Osteoblast (primary cell): ENCODE measurements at places on chromosomes 2 and 18. TPM values are rescaled to one million over a fixed set of nuclear protein-coding genes. Genes with fewer than 3 reads are reported as not detected.

CD207 gene
- not detected in 2 replicates for total RNA-seq

PLCL1 gene
- total RNA-seq: 3.2 and 4.0 TPM in 2 replicates

TLX2 gene
- total RNA-seq: under 0.01 and 0.36 TPM in 2 replicates

SERPINB12 gene
- not detected in 2 replicates for total RNA-seq

MYL1 gene
- not detected in 2 replicates for total RNA-seq

CIDEA gene
- total RNA-seq: not detected in 2 replicates

AQP12B gene
- total RNA-seq: not detected in 2 replicates

TCF7L1 gene
- total RNA-seq: 2.5 and 2.7 TPM in 2 replicates

PRLH gene
- total RNA-seq: not detected in 2 replicates

GRCh38 chr18:78540636-78541529 lies 438.7 kb upstream of the SALL3 start:
- DNase-seq: no peak

DNA sequence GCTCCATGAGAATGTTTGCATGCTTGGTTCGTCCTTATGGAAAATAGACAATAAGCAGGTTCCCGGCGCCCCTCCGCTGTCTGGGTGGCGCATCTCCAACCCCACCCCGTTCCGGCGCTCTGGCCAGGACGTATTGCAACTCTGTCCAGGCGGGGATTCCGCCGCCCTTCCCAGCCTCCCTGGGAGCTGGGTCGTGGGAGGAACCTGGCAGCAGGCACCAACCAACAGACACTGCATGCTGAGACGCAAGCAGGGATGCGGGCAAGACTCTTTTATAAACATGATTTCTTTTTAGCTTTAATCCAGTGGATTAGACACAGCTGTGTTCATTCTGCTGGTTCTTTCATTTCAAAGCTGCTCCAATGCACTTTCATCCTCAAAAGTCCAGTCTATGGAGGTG lies 240.2 kb downstream of the SH3BP4 start:
- no peak for DNase-seq

DNA sequence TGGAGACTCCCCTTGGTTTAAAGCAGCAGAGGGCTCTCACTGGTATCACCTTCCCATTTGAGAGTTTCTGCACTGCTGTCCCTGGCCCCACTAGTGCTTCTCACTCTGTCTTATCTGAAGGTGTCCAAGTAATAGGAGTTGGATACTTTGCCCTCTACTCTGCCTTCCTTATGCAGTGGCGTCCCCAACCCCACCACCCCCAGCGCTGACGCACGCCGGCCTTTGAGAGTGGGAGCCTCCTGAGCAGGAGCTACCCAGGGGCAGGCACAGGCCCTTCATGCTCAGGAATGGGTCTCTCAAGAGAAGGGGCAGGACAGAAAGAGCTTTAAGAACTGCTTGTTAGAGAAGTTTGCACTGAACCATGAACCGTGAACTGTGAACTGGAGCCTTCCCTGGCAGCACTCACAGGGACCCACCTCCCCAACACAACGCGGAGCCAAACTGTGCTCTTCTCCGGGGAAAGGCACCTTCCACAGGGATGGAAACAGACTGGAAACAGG lies 3.3 kb downstream of the CIB4 start:
- no peak for DNase-seq

DNA sequence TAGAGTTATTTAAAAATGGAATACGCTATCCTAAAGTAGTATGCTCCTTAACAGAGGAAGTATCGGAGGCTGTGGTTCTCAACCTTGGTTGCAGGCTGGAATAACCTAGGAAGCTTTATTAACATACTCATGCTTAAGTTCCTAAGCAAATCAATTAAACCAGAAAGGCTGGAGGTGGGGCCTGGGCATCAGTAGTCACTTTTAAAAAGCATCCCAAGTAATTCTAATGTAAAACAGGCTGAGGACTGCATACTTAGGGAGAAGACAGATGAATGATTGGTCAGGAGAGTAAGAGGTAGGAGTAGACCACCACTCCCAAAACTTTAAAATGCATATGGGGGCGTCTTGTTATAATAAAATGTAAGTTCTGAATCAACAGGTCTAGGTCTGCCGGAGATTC lies 15.3 kb downstream of the ACAA2 start:
- no peak for DNase-seq

- no peak for DNase-seq
Observed at GRCh38 chr18:48194591-48195181, 214.5 kb downstream of the ZBTB7C start.

DNA sequence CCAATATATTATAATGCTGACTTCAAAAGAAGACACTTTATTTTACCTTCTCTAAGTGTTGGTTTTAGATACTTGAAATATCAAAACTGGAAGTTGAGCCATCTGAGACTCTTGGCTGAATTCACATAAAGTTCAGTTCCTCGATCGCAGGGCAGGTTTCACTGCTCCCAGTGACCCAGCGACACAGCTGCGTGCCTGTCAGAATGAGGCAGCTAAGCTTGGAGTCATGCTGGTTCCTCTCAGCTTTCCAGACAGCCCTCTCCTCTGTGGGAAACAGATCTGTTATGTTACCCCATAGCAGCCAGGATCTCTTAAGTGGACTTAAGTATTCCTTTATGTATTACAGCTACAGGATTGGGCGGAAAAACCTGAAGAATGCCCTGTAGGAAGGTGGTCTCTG lies 142.8 kb upstream of the ALPP start:
- DNase-seq: no peak

- DNase-seq: no peak
Observed at GRCh38 chr2:102453501-102453900, 19.5 kb upstream of the SLC9A4 start.

GRCh38 chr2:273333-273732 lies 8.6 kb downstream of the ACP1 start:
- DNase-seq: no peak

- DNase-seq: no peak
Observed at GRCh38 chr2:50987616-50988313, 44.2 kb downstream of the NRXN1 start.

GRCh38 chr2:149330127-149331022 lies at the start of gene LYPD6:
Gene LYPD6, plus strand, starts transcription at chr2:149330587. Its CDS starts 107,122 bp downstream, at chr2:149437709.
- DNase-seq: peak; percentile 98

DNA sequence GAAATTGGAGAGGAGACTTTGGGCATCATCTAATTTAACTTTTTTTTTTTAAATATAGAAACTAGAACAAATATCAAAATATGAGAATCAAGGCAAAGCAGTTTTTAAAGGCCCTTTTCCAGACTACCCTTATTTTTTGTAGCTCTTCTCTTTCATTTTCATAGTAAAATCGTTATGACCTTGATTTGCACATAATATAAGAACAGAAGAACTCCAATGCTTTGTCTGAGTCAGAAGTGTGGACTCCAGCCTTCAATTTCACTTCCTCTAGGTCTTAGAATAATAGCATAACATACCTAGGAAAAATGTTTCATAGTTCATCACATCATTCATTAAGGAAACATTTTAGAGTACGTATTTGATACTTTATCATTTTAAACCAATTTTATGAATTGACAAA lies 74.4 kb downstream of the ANKRD12 start:
- peak; percentile 17 for DNase-seq

DNA sequence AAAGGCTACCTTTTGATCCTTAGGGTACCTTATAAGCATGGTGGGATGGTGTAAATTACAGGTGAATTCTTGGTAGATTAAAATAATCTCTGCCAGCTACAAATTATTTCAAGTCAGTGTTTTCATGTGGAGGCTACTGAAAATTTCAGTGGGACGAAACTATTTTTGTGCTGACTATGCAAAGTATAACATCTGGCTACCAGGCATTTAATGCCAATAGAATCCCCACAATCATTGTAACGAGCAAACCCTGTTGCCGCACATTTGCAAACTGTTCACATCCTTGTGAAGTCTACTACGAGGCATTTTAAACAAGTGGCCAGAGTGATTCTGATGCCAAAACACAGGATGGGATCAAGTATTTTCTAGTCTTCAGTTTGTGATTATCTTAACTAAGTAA lies 48.1 kb upstream of the SDC1 start:
- DNase-seq: no peak

GRCh38 chr2:219531639-219532377 lies 11.8 kb downstream of the CHPF start:
- DNase-seq: no peak

GRCh38 chr2:147663962-147664361 lies 180.9 kb upstream of the ACVR2A start:
- DNase-seq: no peak
